ENCODE measurements at places on chromosomes 6 and 20.

DNA sequence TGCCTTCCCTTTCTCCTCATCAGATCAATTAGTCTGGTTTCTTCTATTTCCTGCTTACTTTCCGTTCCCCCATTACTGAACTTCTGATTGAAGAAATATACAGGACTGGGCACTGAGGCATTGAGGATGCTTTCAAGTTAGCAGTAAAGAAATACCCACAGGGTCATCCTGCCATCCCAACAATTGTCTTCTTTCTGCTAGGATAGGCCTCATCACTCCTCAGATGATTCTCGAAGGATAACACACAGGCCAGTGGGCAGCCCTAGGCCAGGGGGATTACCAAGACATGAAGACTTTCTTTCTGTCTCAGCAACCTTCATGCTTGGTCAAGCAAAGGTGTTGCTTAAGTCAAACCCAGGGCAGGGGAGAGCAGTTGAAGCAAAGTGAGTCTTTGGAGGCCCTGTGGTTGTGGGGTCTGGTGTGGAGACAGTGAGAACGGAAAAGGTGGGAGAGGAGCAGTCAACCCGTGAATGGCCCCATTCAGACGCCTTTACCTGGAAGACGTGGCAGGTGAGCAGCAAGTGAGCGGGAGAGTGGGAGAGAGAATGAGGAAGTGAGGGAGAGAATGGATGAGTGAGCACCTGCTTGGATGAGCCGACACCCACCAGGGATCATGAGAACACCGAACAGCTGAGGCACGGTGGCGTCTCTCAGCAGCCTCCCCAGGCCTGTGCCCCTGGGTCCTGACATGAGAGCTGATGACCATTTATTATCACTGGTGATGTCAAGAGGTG lies 462.9 kb downstream of the PREX1 start:
- no peak for DNase-seq

- DNase-seq, result no peak
These were observed 13.2 kb downstream of the FILIP1 start for GRCh38 chr6:75480425-75480824.

DNA sequence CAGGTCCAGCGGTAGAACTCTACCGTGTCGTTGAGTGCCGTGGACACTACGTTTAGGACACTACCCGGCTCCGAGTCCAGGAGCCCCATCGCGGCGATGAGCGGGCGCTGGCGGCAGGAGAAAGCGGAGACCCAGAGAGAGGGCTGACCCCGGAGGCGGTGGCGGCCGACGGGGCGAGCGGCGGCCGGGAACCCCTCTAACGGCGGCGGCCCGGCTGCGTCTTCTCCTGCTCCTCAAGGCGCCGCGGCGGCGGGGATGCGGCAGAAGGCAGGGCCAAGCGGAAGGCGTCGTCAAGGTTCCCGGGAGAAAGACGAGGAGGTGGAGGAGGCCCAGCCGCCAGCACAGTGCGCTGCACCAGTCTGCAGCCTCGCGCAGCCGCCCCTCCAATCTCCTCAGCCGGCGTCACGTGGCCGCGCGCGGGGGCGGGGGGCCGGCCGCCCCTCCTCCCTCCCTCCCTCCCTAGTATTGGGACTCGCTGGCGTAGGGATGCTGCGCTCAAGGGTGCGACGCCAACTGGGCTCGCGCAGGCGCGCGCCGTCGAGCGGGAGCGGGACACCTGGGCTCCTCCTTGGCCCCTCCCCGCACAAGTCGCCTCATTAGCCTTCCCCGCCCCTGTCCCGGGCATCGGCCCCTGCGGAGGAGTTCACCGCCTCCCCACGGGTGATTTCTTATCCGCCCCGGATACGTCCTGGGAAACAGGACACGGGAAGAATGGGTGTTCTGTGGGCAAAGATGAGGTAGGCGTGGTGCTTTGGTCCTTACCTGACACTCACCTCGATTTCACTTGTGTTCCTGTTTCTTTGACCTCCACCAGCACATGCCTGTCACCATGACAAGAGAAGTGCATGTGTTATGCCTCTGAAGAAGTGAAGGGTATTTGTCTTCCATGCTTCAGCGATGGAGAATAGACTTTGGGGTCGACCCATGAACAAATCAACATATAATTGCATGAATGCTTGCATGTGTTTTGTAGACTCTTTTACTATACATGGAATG lies at the start of gene ELOVL4:
Gene ELOVL4 (minus strand): TSS at position 363 of the 996 bp plus-strand sequence. CDS start 274 bp downstream, at position 89.
- peak; percentile 74 for DNase-seq

- DNase-seq, result no peak
These were observed 208.7 kb downstream of the PRL start for GRCh38 chr6:22087960-22088706.

DNA sequence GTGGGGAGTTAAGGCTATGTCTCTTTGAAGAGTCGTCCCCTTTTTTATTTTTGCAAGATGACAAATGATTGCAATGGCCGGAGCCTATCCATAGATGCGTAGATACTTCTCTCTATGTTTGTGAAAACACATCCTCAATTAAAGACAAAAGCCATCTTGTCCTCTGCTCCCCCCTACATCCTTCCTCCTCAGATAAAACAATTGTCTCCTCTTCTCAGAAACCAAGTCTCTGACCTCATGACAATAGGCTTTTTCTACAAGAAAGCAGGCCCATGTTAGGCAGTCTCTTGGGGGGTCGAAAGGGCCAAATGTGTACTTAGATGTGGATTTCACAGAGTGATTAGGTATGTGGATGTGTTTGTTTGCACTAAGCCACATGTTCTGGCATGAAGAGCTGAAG lies 51.1 kb upstream of the SSTR4 start:
- no peak for DNase-seq

DNA sequence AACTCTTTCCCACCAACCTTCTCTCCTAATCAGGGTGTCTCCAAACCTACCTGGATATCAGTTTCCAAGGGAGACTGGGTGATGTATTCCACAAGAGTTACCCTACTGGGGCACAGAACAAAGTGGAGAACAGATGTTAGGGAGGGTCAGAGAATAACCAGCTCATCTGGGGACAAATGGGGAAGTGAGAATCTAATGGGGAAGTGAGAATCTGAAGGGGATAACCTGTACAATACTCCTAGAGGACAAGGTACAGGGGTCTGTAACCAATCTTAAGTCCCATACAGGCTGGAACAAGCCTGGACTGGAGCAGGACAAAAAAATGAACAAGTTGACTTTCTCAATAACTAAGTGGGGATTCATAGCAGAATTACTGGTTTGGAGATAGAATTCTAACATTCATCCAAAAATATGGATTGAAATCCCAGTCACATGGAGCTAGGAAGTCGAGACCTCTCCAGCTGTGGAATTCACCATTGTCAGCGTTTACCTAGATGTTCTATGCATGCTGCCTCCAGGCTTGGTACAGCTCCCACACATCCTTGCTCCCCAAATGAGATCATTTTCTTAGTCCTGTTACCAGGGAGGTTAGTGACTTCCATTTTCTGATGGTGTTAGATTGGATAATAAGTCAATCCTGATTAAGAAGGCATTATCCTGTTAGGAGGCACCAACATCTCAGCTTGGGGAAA lies 214.8 kb upstream of the MOCS1 start:
- no peak for DNase-seq

DNA sequence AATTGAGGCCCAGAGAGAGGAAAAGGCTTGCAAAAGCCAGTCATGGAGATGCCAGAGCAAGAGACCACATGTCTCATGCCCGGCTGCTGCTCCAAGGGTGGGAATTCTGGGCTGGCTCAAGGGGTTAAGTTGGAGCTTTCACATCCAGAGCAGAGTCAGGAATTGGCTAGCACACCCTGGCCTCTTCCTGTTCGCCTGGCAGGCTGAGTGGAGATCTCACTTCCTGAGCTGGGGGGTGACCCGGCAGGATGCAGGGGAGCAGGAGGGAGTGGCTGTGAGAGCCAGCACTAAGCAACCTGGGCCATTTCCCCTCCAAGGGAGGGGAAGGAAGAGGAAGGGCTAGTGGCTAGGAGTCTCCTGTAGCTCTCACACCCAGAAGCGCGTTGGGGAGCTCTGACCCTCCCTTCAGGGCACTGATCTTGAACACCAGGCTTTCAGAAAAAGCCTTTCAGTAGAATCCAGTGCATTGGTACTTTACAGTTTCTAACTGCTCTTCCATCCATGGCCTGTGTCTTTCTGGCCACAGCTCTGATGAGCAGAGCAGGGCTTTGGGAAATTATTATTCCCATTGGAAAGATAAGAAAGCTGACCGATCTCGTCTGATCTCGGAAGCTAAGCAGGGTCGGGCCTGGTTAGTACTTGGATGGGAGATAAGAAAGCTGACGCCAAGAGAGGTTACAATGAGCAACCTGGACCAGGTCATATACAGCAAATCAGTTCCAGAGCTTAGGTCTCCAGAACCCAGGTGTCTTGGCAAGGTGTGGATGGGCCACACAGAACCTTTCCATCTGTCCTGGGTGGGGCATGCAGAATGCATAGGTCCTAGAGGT lies 2.2 kb upstream of the CCM2L start:
- DNase-seq, result no peak

DNA sequence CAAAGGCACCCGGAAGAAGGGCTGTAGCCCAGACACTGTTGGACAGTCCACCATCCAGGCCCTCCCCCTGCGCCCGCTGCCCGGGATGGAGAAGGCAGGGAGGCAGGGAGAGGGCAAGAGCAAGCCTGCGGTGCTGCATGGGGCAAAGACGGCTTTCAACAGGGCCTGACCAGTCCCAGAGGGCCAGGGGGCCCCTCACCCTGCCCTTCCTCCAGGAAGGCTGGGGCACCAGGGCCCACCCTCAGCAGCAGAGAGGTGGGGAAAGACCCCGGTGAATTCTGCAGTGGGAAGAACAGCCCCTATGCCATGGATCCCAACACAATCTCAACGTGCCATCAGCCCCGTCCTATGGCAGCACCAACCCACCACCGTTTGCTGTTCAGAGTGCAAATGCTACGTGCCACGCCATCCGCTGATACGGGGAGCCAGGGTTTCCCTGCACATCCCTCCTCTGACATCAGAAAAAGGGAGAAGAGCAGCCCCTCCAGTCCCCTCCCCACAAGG lies 41.1 kb downstream of the RRBP1 start:
- DNase-seq, result no peak

GRCh38 chr6:17066610-17067009 lies 35.2 kb upstream of the STMND1 start:
- no peak for DNase-seq

- DNase-seq, result no peak
These were observed 64.1 kb downstream of the CLIC5 start for GRCh38 chr6:45951321-45952167.

- DNase-seq, result no peak
These were observed 262.0 kb downstream of the BMP7 start for GRCh38 chr20:57004416-57004815.

GRCh38 chr6:22350109-22350508 lies 53.3 kb upstream of the PRL start:
- no peak for DNase-seq

Measured in activated T-cell treated with anti-CD3 and anti-CD28 coated beads, Interleukin-2, amount 50 U/mL, for 48 hours (primary cell).